ENCODE measurements at places on chromosomes 7 and 10.

GRCh38 chr10:49633327-49634068 lies 19.7 kb downstream of the CHAT start:
- DNase-seq = no peak

GRCh38 chr7:47905076-47905920 lies 43.0 kb downstream of the PKD1L1 start:
- no peak for DNase-seq

DNA sequence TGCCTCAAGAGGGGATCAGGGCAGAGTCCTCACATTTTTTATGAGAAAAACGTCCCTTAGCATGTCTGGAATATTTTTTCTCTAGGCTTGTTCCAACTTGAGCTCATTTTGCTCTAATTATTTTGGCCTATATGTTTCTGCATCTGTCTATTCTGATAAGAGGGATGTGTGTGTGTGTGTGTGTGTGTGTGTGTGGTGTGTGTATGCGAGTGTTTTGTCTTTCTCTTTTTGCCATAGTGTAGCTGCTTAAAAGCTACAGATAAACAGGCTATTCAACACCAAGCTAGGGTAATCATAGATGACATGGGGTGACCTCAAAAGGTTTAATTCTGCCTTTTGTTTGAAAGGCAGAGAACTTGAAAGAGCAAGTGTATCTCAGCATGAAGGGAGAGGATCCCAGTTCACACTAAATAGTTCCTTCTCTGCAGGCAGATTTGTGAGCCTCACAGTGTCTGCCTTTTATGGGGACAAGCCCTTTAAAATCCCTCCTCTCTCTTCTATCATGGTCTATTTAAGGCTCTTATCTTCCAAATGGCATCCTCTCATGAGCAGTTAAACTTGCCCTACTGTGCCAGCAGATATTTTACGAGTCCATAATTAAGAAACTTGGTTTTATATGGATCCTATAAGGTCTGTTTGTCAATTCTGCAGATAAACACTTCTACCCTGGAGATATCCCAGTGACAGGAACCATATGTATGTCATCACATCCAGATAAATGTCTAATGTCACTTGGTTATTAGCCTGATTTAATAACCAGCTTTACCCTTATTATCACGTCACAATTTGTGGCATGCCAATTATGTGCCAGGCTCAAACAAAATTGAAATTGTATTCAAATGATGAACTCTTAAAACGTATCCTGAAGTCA lies 202.9 kb upstream of the MTPN start:
- DNase-seq = no peak

- no peak for DNase-seq
Measured at GRCh38 chr10:25220156-25220555, 45.4 kb downstream of the GPR158 start.

DNA sequence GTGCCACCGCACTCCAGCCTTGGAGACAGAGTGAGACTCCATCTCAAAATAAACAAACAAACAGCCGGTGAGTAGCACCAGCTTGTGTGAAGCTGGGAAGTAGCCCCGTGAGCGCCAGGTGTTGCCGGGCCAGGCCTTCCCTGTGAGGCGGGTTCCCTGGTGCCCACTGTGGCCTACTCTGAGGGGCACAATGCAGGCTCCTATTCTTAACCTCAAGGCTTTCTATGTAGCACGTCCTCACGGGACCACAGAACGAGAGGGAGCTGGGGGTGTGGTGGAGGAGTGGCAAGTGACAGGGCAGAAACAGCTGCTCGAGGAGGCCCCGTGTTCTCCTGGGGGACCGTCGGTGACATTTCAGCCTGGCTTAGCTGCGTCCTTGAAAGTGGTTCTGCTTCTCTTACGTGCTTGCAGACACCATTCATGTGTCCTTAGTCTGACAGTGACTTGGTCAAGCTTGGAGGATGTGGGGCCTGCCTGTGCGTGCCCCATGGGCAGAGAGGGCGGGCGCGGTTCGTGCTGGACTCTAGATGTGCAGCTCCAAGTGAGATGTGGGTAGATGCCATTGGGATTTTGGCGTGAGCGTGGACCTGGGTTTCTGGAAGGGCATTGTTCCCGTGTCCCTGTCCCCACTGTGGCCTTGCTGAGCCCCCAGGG lies 116.6 kb downstream of the NKX6-2 start:
- DNase-seq = no peak

DNA sequence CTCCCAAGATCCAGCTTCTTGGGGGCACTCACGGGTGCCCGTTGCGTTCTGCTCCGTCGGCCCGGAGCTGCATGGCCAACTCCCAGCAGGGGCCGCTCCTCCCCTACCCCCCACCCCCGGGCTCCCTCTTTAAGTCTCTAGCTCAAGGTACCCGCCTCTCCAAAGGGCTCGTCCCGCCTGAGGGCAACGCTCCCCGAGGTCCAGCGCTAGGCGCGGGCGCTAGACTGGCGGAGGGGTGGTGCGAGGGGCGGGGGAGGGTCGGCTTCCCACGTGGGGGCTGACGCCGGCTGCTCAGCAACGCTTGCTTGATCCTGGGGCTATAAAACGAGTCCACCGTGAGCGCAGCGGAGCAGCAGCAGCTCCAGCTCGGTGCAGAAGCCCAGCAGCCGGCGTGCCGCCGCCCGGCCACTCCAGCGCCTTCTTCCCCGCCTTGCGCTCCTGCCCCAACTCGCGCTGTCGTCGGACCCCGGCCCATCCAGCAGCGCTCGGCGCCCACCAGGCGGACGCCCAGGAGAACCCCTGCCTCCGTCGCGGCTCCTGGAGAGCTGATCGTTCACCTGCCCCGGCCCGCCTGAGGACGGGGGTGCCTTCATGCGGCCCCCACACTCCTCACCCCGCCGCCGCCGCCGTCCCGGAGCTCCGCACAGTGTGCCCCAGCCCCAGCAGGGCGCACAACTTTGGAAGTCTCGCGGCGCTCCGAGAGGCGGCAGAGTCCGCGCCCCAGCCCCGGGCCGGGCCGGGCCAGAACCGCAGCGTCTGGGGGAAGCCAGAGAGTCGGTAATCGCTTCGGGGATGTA lies at the start of gene ADRA2A:
Gene ADRA2A, plus strand, starts transcription at position 348 of the 797 bp plus-strand sequence. CDS start 968 bp downstream, outside the sequence.
- DNase-seq = no peak

DNA sequence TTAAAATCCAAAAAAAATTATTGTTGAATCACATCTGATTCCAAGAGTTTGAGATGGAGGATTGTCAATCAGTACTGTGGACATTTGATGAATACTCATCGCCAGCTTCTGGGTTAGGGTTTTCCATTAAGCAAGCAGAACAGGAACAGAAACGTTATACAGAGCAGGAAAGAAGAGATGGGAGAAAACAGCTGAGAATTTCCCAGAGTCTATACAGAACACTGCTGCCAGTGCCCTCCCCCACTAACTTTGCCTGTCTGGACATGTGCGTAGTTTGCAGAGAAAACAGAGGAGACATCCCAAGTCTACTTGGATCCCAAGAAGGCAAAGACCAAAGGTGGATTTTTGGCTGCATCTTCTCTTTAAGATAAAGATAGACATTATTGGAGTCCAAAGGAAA lies 19.0 kb downstream of the C10orf90 start:
- DNase-seq = no peak

GRCh38 chr10:46523962-46524471 lies 32.4 kb downstream of the GPRIN2 start:
- DNase-seq = no peak

DNA sequence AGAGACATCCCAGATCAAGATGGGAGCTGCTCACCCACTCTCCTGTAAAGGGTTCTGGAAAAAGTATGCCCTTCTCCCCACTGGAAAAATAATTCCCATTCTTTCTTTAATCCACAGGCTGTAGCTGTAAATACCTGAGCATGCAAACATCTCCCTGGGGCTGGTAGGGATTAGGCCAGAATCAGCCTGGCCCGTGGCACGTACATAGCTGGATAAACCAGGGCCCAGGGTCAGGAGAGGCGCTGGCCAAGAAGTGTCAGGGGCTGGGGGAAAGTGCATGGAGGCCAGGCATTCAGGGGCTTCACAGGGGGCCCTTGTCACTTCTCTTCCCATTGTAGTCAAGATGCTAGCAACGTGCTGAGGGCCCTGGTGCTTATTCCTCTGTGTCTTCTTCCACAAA lies 30.7 kb upstream of the AQP1 start:
- DNase-seq = no peak

- DNase-seq = no peak
Measured at GRCh38 chr10:63889803-63890202, 368.6 kb downstream of the REEP3 start.

DNA sequence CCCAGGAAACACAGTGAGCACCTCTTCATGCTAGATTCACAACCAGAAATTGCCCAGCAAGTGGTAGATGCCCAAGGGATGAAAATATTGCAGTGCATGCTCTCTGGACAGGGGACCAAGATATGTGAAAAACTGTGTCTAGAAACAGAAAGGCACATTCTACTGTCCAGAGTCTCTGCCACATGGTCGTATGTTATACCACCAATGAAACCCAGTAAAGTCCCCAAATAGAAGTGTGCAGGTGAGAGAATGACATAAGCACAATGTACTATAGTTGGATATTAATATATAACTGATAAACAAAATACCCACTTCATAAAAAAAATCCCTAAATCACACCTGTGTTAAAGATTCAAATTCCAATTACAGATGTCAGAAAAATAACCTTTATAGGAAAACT lies 43.8 kb downstream of the RASGEF1A start:
- DNase-seq = no peak

GRCh38 chr7:78412216-78412858 lies 613.8 kb downstream of the PHTF2 start:
- no peak for DNase-seq

DNA sequence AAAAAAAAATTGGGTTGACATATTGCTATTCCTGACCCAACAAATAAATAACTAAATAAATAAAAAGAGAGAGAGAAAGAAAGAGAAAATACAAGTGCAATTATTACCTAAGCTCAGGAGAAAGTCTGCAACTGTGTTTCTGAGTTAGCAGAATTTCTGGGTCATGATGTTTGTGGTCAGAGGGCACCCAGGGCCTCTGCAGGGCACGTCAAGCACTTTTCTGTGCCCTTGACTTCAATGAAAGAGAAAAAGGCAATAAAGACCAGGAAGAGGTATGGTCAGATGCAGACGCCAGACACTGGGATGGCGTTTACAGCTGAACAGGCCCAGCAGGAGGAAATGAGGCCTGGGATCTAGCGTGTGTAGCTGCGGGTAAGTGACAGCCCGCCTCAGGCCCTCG lies 160.9 kb upstream of the GDF10 start:
- no peak for DNase-seq

DNA sequence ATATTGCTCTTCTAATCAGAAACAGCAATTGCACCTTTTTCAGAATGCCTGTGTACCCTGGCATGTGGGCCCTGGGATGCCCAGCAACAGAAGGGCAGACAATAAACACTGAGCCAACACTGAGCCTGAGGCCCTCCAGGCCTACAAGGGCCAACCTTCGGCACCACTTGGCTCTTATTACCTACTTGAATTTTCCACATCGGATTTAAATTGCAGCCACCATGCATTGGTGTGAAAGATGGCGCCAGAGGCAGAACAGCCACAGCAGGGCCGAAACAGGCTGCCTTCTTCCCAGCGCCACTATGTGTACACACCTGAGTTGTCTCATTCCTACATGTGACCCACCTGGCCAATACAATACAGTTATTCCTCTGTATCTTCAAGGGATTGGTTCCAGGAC lies 51.4 kb upstream of the EZH2 start:
- no peak for DNase-seq

DNA sequence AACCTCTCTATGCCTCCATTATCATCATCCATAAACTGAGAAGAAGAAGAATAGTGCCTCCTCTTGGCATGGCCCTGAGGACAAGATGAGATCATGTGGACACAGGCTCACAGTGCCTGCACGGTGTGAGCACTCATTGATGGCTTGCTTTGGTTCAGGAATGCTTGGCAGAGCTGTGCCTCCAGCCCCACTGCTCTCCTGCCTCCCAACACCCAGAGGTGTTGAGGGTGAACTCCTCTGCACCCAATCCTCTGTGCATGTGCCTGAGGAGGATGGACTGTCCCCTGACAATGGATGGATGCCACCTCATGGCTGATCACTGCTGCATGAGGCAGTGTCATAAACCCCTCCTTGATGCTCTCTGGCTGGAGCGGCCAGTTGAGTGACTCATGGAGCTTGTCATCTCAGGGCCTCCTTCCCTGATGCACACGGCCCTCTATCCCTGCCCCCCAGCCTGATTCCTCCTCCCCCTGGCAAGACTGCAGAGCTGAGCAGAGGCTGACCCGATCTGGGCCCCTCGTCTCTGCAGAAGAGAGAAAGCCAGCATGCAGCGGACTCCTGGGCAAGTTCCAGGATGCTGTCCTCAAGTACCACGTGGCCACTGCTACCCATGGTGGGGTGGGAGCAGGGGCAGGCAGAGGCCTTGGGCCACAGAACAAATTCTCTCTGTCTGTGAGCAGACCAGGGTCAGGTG lies 136.3 kb downstream of the KCNMA1 start:
- no peak for DNase-seq

DNA sequence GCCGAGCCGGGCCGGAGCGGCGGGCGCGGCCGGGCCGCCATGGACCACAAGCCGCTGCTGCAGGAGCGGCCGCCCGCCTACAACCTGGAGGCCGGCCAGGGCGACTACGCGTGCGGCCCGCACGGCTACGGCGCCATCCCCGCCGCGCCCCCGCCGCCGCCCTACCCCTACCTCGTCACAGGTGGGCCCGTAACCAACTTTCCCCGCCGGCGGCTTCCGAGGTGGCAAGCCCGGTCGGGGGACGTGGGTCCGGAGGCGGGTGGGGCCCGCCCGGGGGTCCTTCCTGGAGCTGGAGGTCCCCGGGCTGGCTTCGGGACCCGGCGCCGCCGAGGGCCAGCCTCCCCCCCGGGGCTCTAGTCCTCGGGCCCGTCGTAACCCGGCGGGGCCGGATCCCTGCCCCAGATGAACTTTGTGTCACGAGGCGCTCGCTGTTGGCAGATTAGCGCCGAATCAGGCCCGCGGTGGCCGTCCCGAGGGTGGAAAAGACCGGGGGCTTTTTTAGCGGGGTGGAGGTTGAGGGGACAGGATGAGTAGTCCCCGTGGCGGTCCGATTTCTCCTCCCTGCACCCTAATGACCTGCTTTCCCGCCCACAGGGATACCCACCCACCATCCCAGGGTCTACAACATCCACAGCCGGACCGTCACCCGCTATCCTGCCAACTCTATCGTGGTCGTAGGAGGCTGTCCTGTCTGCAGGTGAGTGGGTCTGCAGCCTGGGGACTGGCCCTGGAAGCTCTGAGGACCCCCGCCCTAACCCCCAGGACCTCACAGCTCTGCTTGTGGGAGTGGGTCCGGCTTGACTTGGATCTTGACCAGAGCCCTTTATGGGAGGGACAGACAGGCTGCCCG lies 496 bp downstream of the BRI3 start:
- no peak for DNase-seq

DNA sequence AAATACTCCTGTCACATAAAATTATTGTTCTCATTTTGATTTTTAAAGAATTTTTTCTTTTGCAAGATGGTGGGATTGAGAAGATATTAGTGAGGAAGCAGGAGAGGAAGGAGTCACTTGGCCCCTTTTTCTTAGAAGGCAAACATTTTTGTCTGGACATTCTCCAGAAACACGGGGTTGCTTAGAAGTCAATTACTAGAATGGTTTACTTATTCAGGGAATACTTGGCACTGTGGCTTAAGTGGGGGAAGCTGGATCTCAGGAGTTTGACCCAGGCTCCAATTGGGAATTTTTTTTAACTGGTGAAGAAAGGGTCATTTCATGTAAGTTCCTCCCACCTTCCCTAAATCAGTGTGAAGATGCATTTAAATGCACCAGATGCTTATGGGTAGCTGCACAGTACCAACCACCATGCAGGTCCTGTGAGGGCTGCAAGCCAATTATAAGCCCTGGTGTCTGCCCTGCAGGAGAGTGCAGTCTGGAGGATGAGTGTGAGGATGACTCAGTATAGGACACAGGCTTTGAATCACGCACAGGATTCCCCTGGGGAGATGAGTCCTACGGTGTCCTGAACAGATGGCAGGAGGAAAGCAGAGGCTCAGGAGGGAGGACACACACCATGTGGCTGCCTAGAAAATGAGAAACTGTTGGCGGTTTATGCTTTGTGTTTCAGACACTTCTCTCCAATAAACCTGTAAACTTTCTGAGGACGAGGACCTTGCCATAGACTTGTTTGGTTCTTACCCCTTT lies 299.1 kb downstream of the PLXNA4 start:
- no peak for DNase-seq
